Breast epithelium (tissue), 4 donors: ENCODE measurements at places on chromosomes 4 and X. TPM values are rescaled to one million over a fixed set of nuclear protein-coding genes. Genes with fewer than 3 reads are reported as not detected.

- no peak overlapping the region for H3K4me3 ChIP-seq
- DNase-seq = no peak
- peaks cover 13% of the 10 kb centered on the region for H3K27me3 ChIP-seq
- no peak overlapping the region for H3K27ac ChIP-seq
These were observed 54.5 kb downstream of the CLDN34 start for GRCh38 chrX:10021461-10022272.

CT45A1 gene
- not detected for total RNA-seq

TMEM144 gene
- 14.7 TPM for total RNA-seq

- no peak overlapping the region for H3K27ac ChIP-seq
- no peak overlapping the region for H3K4me3 ChIP-seq
- H3K4me1 ChIP-seq = no peaks in the 10 kb centered on the region
- H3K36me3 ChIP-seq = no peaks in the 10 kb centered on the region
These were observed 203.6 kb upstream of the AGTR2 start for GRCh38 chrX:115966920-115967319.

DUSP21 gene
- total RNA-seq = not detected

GRCh38 chr4:169996379-169997240 lies 29.6 kb downstream of the MFAP3L start:
- no peak for DNase-seq
- no peak overlapping the region for H3K4me3 ChIP-seq
- no peak overlapping the region for H3K27ac ChIP-seq
- no peaks in the 10 kb centered on the region for H3K27me3 ChIP-seq
- H3K4me1 ChIP-seq = no peaks in the 10 kb centered on the region

DNA sequence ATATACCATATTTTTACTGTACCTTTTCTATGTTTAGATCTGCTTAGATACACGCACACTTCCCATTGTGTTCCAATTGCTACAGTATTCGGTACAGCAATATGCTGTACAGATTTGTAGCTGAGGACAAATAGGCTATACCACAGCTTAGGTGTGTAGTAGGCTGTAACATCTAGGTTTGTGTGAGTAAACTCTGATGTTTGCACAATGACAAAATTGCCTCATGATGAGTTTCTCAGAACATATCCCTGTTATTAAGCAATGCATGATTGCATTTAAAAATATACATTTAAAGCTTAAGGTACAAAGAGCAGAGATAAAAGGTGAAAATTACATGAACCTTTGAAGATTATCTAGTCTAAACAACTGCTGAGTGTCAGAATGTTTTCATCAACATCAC lies 181.7 kb downstream of the ADGRA3 start:
- H3K27ac ChIP-seq = no peak overlapping the region
- H3K4me3 ChIP-seq = no peak overlapping the region
- DNase-seq = no peak
- no peaks in the 10 kb centered on the region for H3K36me3 ChIP-seq
- H3K4me1 ChIP-seq = no peaks in the 10 kb centered on the region

GRCh38 chrX:49191574-49192011 lies 5.4 kb upstream of the PRICKLE3 start:
- H3K27me3 ChIP-seq = peaks cover 8% of the 10 kb centered on the region
- no peaks in the 10 kb centered on the region for H3K36me3 ChIP-seq
- no peaks in the 10 kb centered on the region for H3K4me1 ChIP-seq
- peak overlapping the region; percentile 64 for H3K4me3 ChIP-seq

GRCh38 chr4:156829201-156829873 lies 142.3 kb downstream of the PDGFC start:
- peak; percentile 21 for DNase-seq
- H3K4me3 ChIP-seq = peak overlapping the region; percentile 7
- H3K27ac ChIP-seq = peak overlapping the region; percentile 46
- H3K4me1 ChIP-seq = no peaks in the 10 kb centered on the region
- H3K27me3 ChIP-seq = no peaks in the 10 kb centered on the region

GRCh38 chrX:85963736-85964135 lies 83.6 kb downstream of the CHM start:
- H3K27me3 ChIP-seq = no peaks in the 10 kb centered on the region
- no peaks in the 10 kb centered on the region for H3K36me3 ChIP-seq
- no peak for DNase-seq
- no peak overlapping the region for H3K4me3 ChIP-seq

- H3K27me3 ChIP-seq = no peaks in the 10 kb centered on the region
- no peaks in the 10 kb centered on the region for H3K4me1 ChIP-seq
- DNase-seq = no peak
- H3K4me3 ChIP-seq = no peak overlapping the region
- H3K27ac ChIP-seq = no peak overlapping the region
These were observed 512.2 kb downstream of the PDHA2 start for GRCh38 chr4:96352051-96352517.

SRPX gene
- 415 TPM for total RNA-seq

GAGE12J gene
- not detected for total RNA-seq

DNA sequence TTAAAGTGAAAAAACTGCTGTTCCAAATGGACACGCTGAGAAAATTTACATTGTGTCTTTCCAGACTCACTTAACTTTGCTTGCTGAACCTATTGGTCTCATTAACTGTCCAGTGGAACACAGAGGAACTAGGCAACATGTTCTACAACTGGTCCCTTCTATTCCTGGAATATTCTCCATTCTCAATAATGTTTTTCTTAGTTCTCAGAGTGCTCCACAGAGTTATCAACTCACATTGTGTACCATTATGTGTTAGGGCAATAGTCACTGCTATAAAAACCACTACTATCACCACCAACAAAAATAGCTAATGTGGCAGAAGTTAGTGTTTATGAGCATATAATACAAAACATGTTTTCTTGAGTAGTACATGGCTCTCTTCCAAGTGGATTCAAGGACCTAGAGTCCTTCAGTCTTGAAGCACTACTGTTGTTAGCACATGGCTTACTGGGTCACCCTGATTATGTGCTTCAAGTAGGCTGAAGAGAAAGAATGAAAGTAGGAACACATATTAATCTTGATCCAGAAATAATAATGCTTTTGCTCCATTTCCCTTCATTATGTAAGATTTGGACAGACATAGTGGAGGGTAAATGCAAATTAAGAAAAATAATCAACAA lies 865.3 kb upstream of the HS3ST1 start:
- no peak overlapping the region for H3K4me3 ChIP-seq
- no peaks in the 10 kb centered on the region for H3K36me3 ChIP-seq
- H3K27ac ChIP-seq = no peak overlapping the region
- H3K4me1 ChIP-seq = no peaks in the 10 kb centered on the region
- DNase-seq = no peak

CDX4 gene
- not detected for total RNA-seq

DNA sequence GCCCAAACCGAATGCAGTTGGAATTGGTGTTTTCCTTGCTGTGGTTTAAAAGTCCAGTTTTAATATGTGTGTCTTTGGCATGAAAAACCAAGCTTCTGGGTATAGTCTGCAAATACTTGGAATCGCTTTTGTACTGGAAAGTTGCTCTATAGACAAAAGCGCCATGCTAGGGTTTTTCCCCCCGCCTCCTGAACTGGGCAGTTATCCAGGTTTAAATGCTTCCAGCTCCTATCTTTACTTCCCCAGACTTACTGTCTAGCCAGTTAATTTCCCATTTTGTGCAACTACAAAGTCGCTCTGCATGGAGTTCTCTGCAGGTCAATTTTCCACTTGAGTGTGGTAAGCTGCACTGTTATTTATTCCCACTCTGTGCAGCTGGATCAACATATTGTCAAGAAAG lies 2.7 kb downstream of the RASL11B start:
- H3K27me3 ChIP-seq = no peaks in the 10 kb centered on the region
- H3K4me3 ChIP-seq = no peak overlapping the region
- no peak for DNase-seq
- no peak overlapping the region for H3K27ac ChIP-seq
- no peaks in the 10 kb centered on the region for H3K36me3 ChIP-seq
- H3K4me1 ChIP-seq = no peaks in the 10 kb centered on the region

DNA sequence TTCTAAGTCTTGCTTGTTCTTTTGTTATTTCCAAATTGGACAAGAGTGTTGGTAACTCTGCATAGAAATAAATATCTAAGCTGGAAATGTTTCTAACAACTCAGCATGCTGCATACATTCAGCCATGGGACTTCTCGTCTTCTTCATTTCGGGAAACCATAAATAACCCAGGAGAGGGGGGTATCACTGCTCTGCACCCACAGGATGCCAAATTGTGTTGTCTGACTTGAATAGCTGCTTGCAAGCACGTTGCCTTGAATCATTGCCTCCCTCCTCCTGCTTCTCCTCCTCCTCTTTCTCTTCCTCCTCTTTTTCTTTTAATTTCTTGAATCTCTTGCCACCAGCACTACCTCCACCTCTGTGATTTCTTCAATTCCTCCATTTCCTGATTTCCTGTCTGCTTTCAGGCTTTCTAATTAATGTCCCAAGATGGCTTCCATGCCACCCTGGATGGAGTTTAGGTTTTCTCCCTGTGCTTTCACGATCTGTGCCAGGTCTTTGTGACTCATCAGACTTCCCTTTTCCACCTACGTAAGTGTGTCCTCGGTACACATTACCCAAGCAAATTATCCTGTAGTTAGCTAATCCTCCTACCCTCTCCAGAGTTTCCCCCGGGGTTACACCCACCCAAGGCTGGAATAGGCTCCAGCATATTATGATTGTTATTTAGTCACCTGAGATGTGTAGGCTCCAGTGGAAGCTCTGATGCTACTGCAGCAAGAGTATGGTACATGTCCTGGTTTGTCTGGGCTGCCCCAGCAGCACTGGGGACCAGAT lies 122.6 kb upstream of the VCX3B start:
- H3K4me1 ChIP-seq = no peaks in the 10 kb centered on the region
- DNase-seq = no peak
- H3K4me3 ChIP-seq = no peak overlapping the region
- H3K36me3 ChIP-seq = no peaks in the 10 kb centered on the region
- no peaks in the 10 kb centered on the region for H3K27me3 ChIP-seq

DNA sequence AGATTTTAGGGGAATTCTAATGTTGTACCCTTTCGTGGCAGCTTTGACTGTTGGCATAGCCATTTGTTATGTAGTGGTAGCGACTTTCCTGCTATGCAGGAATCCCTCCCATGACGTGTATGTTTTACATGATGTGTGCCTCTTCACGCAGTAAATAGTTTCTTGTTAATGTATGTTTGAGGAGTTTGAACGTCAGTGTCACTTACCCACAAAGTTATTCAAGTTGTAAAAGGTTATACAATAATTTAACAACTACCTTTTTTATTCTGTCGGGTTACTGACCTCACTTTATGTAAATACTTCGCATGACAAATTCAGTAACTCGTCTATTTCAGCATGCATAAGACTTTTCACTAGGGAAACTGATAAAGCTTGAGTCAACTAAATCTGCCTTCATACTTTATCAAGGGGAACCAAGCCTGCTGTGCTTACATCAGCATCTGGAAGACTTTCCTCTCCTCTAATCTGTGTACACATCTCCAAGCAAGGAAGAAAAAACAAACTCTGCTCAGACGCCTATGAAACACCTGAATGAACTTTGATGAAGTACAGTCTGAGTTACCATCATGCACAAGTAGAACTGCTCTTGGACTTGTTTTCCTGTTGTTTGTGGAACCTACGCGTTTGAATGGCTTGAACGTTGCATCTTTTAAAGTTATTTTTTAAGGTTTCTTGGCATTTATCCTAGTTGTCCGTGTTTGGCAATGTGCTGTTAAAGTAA lies 61.2 kb downstream of the SLC9A6 start:
- peaks cover 40% of the 10 kb centered on the region for H3K27me3 ChIP-seq
- no peak overlapping the region for H3K27ac ChIP-seq
- H3K36me3 ChIP-seq = no peaks in the 10 kb centered on the region
- H3K4me1 ChIP-seq = no peaks in the 10 kb centered on the region
- no peak overlapping the region for H3K4me3 ChIP-seq
- no peak for DNase-seq

ABLIM2 gene
- 8.2 TPM for total RNA-seq

PNMA6F gene
- total RNA-seq = not detected

SPIN2A gene
- total RNA-seq = 1.3 TPM

DNA sequence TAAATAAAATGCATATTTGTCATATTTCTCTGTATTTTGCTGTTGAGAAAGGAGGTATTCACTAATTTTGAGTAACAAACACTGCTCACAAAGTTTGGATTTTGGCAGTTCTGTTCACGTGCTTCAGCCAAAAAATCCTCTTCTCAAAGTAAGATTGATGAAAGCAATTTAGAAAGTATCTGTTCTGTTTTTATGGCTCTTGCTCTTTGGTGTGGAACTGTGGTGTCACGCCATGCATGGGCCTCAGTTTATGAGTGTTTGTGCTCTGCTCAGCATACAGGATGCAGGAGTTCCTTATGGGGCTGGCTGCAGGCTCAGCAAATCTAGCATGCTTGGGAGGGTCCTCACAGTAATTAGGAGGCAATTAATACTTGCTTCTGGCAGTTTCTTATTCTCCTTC lies 3.3 kb downstream of the HTT start:
- DNase-seq = no peak
- no peak overlapping the region for H3K27ac ChIP-seq

GRCh38 chr4:159791334-159791733 lies 688.5 kb downstream of the RAPGEF2 start:
- no peaks in the 10 kb centered on the region for H3K4me1 ChIP-seq
- no peak for DNase-seq
- H3K27me3 ChIP-seq = no peaks in the 10 kb centered on the region
- no peak overlapping the region for H3K27ac ChIP-seq
- H3K36me3 ChIP-seq = no peaks in the 10 kb centered on the region
- no peak overlapping the region for H3K4me3 ChIP-seq

- no peaks in the 10 kb centered on the region for H3K36me3 ChIP-seq
- H3K27ac ChIP-seq = no peak overlapping the region
- no peaks in the 10 kb centered on the region for H3K4me1 ChIP-seq
These were observed 94.7 kb upstream of the GPM6B start for GRCh38 chrX:13911586-13911985.

TCP11X2 gene
- total RNA-seq = not detected

FAM241A gene
- total RNA-seq = 4.3 TPM

GRCh38 chr4:40536032-40536431 lies 93.6 kb downstream of the RBM47 start:
- H3K27ac ChIP-seq = no peak overlapping the region
- H3K27me3 ChIP-seq = no peaks in the 10 kb centered on the region
- no peaks in the 10 kb centered on the region for H3K4me1 ChIP-seq
- H3K36me3 ChIP-seq = no peaks in the 10 kb centered on the region
- no peak for DNase-seq
- H3K4me3 ChIP-seq = no peak overlapping the region

- no peaks in the 10 kb centered on the region for H3K4me1 ChIP-seq
- H3K36me3 ChIP-seq = no peaks in the 10 kb centered on the region
- H3K27ac ChIP-seq = no peak overlapping the region
- DNase-seq = no peak
- H3K27me3 ChIP-seq = no peaks in the 10 kb centered on the region
- no peak overlapping the region for H3K4me3 ChIP-seq
These were observed 22.0 kb downstream of the SORCS2 start for GRCh38 chr4:7214359-7214758.

ARX gene
- total RNA-seq = 0.33 TPM

DNA sequence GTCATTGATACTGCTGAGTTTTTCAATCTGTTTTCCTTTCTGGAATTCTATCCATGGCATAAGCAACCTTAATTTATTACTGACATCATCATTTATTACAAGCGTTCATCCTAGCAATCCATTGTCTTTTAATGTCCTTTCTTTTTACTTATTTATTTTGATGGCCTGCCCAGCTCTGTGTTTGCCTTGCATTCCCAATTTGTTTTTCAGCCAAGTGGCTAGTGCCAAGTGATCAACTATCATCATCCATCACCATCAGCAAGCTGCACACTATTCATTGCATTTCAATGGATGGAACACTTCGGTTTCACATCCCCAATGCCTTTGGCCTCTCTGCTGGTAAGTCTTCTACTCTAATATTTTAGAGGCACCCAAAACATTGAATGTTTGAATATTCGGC lies 831.7 kb upstream of the EPHA5 start:
- H3K4me1 ChIP-seq = no peaks in the 10 kb centered on the region
- no peaks in the 10 kb centered on the region for H3K36me3 ChIP-seq
- H3K27me3 ChIP-seq = no peaks in the 10 kb centered on the region
- no peak overlapping the region for H3K4me3 ChIP-seq

TEX13A gene
- total RNA-seq = not detected
